ENCODE measurements at places on chromosomes 3 and 15.

DNA sequence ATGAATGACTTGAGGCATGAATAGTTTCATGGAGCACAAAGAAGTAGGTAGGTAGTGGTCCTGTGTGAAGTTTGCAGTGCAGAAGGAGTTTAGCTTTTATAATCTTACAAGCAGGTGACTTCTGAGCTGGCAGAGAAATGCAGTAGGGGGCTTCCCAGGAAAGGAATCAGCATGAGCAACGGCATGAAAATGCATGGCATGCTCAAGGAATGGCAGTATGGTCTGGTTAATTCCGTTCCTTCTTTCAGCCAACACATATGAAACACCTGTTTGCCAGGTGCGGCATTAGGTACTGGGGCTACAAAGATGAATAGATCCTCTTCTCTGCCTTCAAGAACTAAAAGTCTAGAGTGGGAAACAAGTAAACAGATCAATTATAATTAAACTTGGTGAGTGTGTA is 138.0 kb upstream of the BHLHE40 start:
- DNase-seq: no peak

DNA sequence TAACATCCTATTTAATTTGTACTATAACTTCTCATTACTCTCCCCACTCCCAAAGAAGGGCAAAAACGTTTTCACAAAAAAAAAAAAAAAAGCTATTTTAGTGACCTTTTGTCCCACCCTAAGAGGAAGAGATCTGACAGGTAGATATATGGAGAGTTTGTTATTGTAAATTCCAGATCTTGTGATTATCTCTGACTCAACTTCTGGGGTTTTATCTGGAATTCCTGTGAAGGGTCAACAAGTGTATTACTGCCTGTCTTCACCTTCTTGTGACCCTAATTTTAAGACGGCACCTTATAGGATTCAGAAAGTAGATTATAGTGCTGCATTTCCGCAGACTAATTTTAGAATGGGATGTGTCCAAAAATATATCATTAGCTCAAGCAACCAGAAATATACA is 205.9 kb upstream of the CDIN1 start:
- no peak for DNase-seq

- no peak for DNase-seq
Measured at GRCh38 chr3:72135636-72136035, 350.7 kb upstream of the PROK2 start.

GRCh38 chr3:113193719-113194118 is 17.6 kb upstream of the BOC start:
- DNase-seq: no peak

GRCh38 chr3:151906751-151907150 is 33.3 kb downstream of the SUCNR1 start:
- DNase-seq: no peak

DNA sequence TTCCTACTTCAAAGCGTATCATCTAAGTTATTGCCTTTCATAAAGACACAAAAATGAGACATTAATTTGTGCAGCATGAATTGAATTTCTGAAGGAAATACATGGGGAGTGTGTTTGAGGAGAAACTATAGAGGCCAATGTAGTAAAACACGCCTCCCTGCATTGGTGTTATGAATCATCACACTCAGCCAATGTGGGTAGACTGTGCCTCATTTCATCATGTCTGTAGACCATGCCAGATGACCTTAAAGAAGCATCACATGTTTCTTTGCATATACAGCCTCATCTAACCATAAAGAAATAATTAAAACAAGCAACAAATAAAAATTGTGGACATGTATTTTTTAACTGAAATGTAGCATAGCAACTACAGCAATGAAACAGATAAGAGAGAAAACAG is 486.0 kb upstream of the ADAMTS9 start:
- DNase-seq: no peak

DNA sequence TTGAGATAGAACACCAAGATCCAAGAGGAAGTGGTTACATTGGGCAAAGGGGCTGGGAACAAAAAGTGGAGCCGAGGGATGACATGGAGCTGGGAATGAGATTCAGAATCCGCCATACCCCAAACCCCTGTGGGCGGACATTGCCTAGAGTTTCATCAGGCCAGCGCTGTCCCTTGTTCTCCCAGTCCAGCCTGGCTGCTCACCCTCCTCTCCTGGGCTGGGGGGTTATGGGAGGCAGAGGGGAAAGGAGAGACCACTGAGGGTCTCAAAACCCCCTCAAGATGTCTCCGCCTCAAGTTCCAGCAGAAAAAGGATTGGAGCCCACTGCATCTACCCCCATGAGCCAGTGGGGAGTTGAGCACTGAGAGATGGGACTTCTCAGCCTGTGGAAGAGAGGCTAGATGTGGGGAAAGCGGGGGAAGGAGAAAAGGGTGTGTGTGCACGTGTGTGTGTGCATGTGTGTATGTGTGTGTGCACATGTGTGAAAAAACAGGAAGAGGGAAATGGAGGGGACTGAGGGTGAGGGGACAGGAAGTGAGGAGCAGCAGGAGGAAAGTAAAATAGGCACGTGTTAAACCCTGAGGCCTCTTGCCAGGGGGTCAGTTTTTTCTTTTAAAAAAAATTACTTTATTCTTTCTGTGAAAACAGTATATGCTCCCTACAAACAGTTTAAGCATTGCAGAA is 14.3 kb downstream of the GRM2 start:
- DNase-seq: no peak

DNA sequence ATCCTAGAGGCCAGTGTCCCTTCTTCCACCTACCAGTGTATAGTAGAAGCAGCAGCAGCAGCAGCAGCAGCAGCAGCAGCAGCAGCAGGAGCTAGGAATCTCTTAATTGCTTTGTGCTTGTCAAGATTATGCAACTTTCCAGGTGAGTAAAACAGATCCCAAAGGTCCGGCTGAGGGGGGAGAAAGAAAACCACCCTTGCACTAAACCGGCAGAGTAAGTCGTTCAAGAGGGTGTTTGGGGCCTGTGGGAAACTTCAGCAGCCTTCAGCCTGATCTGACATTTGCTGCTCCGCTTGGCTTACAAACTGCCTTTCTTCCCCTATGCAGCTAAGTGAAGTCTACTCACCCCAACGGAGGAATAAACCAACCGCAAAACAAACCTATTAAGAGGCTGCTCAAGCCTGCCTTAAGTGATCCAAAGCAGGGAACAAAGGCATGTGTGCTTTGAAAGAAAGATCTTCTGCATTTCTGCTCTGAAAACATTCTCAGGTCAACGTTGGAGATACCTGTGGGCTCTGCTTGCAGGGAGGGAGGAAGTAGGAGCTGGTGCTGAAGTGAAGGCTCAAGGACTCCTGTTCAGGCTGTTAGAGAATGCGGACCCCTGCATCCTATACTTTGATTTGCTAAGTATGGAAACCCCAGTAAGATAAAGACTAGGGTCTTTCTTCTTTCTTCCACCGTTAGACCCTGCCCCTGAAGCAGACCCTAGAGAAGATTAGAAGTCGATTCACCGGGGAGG is 35.7 kb upstream of the DLG1 start:
- DNase-seq: no peak

DNA sequence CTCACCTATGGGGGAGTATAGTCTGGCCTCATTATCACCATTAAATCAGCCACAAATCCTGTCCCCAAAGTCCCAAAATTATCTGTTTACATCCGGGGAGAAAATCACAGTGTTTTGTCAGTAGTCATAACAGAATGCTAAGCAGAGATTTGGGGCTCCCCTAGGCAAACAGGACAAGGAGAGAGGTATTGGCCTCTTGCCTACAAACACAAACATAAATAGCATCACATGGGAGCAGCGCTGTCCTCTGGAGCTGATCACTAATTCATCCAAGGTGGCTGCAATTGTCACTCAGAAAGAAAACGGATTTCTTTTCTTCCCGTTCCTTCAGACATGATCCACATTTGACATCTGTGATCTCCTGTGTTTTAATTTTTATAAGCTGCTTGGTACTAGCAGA is 1028.1 kb downstream of the NTRK3 start:
- DNase-seq: no peak

- no peak for DNase-seq
Measured at GRCh38 chr3:116939091-116939490, 229.5 kb downstream of the TUSC7 start.

DNA sequence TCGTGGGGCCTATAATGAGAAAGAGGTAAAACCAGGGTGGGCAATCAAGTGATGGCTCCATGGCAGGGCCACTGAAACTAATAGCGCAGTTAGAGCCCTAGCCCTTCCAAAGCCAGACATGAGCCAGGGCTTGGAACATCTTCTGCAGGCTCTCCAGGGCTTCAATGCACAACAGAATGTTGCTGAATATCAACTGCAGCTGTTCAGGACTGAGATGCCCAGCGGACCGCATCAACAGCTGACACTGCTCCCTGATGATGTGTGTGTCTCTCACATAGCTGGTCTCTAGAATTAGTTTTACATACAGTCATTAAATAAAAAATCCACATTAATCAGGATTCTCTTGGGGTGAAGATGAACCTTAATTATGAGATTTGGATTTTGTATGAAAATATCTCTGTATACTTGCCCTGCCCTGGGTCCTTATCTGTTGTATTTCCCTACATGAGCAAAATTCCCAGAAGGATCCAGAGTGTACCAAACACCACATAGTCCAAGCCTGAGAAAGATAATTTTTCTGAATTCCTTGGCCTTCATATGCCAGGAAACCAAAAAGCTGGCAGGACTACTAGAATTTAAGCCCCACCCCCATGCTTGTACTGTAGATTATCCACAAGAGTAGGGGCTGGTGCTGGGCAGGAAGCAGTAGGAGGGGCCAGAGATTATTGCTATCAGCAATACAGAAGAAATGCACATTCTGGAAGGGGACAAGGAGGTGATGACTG is 7.7 kb upstream of the GOLGB1 start:
- DNase-seq: no peak

GRCh38 chr15:80880086-80880485 is 100.9 kb downstream of the CEMIP start:
- DNase-seq: no peak

DNA sequence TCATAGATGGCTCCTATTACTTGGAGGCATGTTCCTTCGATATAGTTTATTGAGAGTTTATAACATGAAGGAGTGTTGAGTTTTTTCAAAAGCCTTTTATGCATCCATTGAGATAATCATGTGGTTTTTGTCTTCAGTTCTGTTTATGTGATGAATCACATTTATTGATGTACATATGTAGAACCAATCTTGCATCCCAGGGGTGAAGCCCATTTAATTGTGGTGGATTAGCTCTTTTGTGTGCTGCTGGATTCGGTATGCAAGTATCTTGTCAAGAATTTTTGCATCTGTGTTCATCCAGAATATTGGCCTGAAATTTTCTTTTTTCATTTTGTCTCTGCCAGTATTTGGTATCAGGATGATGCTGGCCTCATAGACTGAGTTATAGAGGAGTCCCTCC is 81.0 kb downstream of the NAALADL2 start:
- no peak for DNase-seq
